Tibial artery (tissue), 4 donors: ENCODE measurements at places on chromosomes 16 and 17.

DNA sequence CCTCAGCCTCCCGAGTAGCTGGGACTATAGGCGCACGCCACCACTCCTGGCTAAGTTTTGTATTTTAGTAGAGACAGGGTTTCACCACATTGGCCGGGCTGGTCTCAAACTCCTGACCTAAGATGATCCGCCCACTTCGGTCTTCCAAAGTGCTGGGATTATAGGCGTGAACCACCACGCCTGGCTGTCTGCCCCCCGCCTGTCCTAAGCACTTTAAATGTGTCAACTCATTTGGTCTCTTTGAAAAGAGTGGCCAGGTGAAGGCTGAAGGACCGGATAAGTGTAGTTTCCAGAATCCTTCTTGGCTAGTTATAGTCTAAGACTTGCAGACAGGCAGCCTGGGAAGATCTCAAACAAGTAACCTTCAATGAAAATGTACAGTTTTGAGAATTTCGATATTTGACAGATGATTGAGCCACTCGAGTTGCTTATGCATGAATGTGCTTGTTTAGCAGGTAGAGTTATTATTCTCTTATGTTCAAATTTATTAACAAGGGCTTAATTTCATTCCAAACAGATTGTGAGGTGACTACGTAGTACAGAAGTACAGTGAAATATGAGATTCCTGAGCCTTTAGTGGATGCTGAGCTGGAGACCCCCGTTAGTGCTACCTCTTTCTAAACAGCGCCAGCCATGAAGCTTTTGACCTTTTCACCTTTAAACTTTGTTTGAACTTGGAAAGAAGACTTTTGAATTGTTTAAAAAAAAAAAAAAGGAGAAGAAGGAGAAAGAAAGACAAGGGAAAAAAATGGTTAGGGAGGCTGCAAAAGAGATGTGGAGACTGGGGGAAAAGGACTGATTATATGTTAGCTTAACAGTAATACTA, 164.4 kb upstream of the TBX2 start:
- H3K4me3 ChIP-seq: no peak overlapping the region
- no peaks in the 10 kb centered on the region for H3K27me3 ChIP-seq
- H3K27ac ChIP-seq: no peak overlapping the region

DNA sequence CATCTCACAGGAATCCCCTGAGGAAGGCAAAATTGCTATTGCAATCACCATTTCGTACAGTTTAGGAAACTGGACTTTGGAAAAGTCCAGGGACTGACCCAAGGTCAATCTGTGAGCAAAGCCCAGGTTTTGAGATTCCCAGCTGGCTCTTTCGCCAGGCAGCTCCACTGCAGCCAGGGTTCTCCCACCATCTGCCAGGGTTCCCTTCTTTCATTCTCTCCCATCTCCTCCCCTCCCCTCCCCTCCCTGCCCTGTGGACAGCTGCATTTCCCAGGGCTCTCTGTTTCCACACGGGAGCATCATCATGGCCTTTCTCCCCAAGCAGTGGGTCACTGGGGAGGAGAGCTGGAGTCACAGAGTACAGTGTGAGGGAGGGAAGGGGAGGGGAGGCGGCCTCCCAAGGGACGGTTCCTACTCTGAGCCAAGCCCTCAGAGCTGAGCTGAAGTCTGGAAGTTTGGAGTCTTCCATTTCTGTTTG, 11.9 kb upstream of the GSDMA start:
- no peaks in the 10 kb centered on the region for H3K27me3 ChIP-seq
- peaks cover 16% of the 10 kb centered on the region for H3K4me1 ChIP-seq
- no peak overlapping the region for H3K27ac ChIP-seq
- H3K36me3 ChIP-seq: no peaks in the 10 kb centered on the region
- DNase-seq: no peak

DNA sequence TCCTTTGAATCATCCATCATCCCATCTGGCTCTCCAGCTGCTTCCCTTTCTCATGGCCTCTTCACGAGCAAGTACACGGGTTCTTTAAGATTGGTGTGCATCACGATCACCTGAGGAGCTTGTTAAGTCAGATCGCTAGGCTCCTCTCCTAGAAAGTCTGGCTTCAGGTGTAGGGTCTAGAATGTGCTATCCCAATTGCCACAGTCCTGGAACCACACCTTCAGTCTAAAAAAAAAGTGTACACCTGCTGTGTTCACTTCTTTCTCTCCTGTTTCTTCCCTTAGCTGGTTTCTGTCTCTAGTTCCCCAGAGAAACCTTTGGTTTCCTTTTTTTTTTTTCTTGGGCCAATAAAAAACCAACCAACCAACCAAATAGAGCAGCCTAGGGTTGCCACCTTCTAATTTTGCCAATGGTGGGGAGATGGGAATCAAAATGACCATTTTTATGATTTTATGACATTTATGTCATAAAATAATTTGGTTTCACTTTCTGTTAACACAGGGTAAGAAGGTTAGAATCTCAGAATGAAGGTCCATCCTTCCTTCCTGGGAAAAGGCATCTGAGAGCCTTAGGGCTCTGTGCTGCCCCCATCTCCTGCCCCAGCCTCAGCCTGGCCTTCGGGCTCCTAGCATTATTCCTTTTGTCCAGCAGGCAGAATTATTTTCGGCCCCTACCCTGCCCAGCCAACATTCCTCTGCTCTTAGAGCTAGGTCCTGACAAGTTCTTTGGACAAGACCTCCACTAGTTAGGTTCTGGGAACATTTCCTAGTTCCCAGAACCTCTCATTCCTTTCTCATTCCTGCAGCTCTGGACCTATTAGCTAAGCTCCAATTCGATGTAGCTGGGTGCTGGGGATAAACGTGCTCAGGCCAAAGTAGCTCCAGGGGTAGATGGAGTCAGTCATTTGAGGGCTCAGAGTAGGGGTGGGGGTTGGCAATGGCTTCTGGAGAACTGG, 1.9 kb upstream of the GGT6 start:
- H3K4me3 ChIP-seq: no peak overlapping the region
- H3K27ac ChIP-seq: peak overlapping the region; percentile 65
- H3K27me3 ChIP-seq: no peaks in the 10 kb centered on the region
- DNase-seq: no peak
- H3K4me1 ChIP-seq: peaks cover 13% of the 10 kb centered on the region

DNA sequence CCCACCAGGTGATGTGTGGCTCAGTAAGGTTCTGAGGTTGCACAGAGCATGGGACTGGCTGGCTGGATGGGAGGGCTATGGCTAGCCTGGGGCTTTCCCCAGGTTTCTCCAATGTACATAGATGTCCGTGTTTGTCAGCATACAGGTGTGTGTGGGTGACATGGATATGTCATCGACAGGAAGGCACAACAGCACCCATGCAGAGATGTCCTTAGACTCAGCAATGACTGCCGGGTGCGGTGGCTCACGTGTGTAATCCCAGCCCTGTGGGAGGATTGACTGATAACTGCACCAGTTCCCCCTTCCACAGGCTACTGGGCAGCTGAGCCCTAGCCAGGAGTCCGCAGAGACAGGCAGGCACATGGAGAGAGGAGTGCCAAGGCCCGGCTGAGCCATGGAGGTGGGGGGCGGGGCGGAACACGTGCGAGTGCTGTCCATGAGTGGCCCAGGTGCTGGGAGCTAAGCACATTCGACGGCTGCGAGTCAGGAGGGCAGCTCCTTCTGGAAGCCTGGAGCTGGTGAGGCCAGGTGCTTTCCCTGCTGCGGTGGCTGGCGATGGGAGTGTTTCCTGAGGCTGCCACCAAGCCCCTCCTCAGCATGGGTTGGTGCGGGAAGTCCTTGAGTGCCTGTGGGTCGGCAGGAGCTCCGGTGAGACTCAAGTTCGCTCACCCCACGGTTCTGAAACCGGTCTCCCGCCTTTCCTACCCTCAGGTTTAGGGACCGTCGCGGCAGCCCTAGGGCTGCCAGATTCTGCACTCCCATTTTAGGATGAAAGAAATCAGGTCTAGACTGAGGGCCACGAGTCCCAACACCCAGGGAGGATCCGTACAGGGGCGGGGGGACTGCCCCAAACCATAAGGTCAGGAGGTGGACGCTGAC, 858 bp upstream of the ASPSCR1 start:
- H3K36me3 ChIP-seq: no peaks in the 10 kb centered on the region
- peaks cover 13% of the 10 kb centered on the region for H3K27me3 ChIP-seq

DNA sequence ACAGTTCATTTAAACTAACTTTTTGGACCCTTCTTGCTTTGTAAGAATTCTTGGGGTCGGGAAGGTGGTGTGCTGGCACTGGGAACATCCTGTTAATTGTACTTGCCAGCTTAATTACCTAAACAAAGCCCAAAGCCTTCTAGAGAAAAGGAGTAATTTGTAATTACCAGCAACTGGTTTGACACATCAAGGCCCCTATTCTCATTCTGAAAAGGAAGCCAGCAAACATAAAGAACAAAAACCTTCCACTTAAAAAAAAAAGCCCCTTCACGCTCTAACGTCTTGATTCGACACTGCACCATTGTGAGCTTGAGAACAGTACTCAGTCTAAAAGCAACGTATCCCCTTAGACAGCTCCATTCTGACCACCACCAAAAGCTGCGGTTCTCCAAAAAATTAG, 74.7 kb upstream of the RPH3AL start:
- no peak overlapping the region for H3K4me3 ChIP-seq
- DNase-seq: no peak
- no peaks in the 10 kb centered on the region for H3K36me3 ChIP-seq
- no peak overlapping the region for H3K27ac ChIP-seq

DNA sequence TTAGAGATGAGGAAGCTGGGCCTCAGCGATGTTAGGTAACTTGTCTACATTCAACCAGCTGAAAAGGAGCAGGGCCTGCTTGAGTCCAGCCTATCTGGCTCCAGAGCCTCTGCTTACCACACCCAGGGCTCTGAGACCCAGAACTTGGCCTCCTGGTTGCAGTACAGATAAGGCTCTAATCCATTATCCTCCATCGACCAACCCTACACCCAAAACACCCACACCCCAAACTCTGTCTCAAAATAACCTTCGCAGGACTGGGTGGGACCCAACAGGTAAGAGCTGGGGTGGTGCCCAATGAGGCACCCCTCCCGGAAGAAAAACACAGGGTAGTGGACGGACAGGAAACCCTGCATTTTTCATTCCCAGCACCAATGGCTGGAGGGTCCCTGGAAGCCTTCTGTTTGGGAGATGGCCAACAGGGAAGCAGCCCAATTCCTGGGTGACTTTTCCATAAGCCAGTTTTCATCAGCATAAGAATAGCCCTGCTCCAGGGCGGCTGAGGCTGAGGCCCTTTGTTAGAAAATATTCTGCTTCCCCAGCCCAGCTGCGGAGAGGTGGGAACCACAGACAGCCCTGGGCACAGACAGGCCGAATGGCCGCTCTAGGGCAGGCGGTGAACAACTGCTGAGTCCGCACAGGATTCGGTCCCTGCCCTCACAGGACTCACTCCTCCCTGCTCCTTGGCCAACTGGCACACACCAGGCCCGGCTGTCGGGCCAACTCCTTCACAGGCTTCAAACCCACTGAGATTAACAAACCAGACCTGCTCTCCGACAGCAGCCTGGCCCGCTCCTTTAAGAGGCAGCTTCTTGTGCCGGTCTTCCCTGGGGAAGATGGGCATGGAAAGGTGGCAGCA, 9.8 kb downstream of the SMIM5 start:
- no peaks in the 10 kb centered on the region for H3K27me3 ChIP-seq
- H3K27ac ChIP-seq: no peak overlapping the region
- DNase-seq: no peak
- no peaks in the 10 kb centered on the region for H3K36me3 ChIP-seq

- no peak overlapping the region for H3K4me3 ChIP-seq
- no peaks in the 10 kb centered on the region for H3K4me1 ChIP-seq
- no peak for DNase-seq
These were observed 287.3 kb upstream of the FOXF1 start for GRCh38 chr16:86222965-86223551.

DNA sequence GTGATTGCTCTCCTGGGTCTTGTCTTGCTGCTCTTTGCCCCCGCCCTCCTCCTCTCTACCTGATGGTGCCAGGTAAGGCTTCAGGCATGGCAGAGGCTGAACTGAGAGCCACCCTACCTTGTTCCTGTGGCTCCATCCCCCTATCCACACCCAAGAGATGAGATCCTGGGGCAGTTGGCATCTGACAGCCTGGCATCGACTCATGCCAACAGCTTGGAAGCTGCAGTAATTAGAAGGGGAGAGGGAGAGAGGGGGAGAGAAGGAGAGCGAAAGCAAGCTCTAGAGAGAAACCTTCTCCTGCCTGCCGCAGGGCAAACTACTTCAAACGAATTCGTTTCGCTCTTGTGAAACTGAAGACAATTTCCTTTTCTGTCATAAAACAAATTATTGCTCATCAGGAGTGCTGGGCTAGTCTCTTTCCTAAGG, 13.8 kb upstream of the SP6 start:
- H3K36me3 ChIP-seq: no peaks in the 10 kb centered on the region
- no peak for DNase-seq
- H3K4me3 ChIP-seq: no peak overlapping the region
- no peaks in the 10 kb centered on the region for H3K27me3 ChIP-seq
- H3K4me1 ChIP-seq: peaks cover 7% of the 10 kb centered on the region

DNA sequence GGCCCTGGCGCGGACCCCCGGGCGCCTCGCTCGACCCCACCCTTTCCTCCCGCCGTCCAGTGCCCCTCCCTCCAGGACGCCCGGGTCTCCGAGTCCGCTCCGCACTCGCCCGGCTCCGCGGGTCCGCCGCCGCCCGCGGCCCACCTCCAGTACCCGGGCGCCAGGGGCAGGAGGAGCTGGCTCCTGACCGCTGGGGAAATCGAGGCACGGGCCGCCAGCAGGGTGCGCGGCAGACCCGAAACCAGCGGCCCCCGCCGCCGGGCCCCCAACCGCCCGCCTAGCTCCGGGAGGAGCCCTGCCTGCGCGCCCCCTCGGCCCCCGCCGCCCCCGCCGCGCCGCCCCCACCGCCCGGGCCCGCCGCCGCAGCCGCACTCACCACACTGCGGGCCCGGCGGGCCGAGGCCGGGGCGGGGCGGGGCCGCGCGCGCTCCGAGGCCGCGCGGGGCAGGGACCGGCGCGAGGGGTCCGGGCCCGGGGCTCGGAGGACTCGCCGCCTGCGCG, 333 bp downstream of the MAFG start:
- H3K36me3 ChIP-seq: peaks cover 4% of the 10 kb centered on the region
- H3K27ac ChIP-seq: peak overlapping the region; percentile 94
- H3K4me1 ChIP-seq: peaks cover 56% of the 10 kb centered on the region
- peak overlapping the region; percentile 92 for H3K4me3 ChIP-seq

DNA sequence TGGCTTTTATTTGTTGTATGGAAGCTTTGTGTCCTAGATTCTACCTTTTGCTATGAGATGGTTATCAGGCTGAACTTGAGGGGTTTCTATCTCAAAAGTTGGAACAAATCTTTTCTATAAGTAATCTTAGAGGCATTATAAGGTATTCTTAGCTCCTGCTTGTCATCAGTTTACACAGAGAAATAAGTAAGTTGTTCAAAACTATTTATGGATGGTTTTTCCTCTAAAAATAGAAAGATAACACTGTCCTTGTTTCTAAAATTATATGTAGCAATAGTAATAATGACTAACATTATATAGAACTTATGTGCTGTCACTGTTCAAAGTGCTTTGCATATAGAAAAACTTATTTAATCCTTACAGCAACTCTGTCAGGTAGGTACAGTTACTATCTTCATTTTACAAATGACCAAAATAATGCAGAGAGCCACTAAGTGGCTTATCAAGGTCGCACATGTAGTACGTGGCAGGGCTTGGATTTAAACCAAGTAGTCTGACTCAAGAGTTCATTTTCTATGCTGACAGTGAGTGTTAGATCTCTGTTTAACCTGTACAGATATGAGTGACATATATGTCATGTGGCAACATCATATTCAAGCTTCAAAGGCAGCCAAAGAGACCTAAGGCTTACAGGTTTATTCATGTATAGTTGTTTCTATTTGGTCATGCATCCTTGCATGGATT, 59.0 kb downstream of the PHKB start:
- no peak for DNase-seq
- H3K27ac ChIP-seq: no peak overlapping the region
- H3K4me3 ChIP-seq: no peak overlapping the region
- peaks cover 3% of the 10 kb centered on the region for H3K4me1 ChIP-seq
